ENCODE measurements at places on chromosomes 3 and 15.

- ATAC-seq, result no peak
These were observed 190.7 kb upstream of the CGNL1 start for GRCh38 chr15:57185507-57186074.

GRCh38 chr3:66723231-66723630, 222.4 kb upstream of the LRIG1 start:
- no peak for ATAC-seq

- no peak for ATAC-seq
These were observed 307.9 kb upstream of the ROPN1 start for GRCh38 chr3:124299831-124300230.

- no peak for ATAC-seq
These were observed 28.9 kb upstream of the ACP3 start for GRCh38 chr3:132288357-132288756.

- no peak for ATAC-seq
These were observed 38.5 kb downstream of the B3GNT5 start for GRCh38 chr3:183291497-183292031.

- peak; percentile 17 for ATAC-seq
These were observed 19.7 kb downstream of the STARD5 start for GRCh38 chr15:81304226-81304625.
